CD14-positive monocyte (primary cell): ENCODE measurements at places on chromosomes 5 and 9. TPM values are rescaled to one million over a fixed set of nuclear protein-coding genes. Genes with fewer than 3 reads are reported as not detected.

DNA sequence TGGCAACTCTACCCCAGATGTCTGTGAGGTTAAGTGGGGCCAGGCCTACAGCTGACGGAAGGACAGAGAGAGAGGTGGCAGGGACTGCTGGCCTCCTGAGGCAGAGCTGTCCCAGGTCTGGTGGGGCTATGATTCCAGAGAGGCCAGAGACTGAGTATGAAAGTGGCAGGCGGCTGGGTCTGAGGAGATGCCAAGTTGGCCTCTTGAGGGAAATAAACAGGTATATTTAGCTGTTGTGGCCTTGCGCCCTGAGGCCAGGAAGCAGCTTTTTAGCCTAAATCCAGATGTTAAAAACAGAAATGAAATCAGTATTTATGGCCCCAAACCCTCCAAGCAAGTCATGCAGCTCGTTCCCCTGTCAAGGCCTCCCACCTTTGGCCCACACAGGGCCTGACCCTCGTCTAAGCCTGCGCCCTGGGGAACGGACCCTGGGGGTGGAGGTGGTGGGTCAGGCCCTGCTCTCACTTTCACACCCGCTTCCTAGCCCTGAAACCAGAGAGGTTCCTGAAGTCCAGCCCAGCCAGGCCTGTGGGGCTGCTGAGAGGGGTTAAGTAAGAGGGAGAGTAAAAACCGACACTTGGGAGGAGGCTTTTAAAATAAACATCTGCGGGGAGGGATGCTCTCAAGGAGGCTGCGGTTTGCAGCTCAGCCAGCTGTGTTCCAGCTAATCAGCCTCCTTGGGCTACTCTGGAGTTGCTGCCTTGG is 18.7 kb downstream of the PCDHGC5 start:
- no peak overlapping the region for H3K27ac ChIP-seq
- H3K36me3 ChIP-seq, result no peaks in the 10 kb centered on the region
- no peak for DNase-seq
- H3K4me3 ChIP-seq, result no peak overlapping the region
- peaks cover 14% of the 10 kb centered on the region for H3K4me1 ChIP-seq

ARID3C gene
- polyA plus RNA-seq, result not detected

DNA sequence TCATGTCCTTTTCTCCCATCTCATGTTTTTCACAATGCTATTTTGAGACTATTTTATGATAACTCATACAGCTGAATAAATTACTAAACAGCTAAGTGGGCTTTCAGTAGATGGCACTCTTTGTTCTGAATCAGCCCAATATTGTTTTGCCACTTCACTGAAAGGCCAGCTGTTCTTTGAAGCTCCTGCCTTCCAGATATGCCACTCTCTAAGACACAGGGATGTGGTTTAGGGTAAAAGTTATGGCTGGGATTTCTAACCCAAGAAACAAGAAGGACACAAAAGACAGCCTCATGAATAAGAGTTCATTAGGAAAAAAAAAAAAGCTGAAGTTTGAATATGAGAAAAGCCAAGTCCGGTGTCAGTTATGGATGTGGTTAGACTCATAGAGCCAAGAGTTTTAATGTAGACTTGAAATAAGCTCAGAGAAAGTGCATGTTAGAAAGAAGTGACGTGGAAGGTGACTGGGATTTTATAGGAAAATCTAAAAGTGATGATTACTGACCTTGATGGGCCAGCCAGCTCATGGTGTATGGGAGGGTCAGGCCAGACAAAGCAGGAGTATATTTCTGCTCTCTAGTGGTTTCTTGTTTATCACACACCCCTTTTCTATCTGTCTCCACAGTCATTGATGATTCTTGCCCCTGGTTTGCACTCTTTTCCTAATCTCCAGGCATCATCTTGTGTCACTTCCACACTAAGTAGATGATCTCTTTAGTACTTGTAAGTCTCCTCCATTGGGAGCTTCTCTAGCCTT is 488.5 kb downstream of the NR2F1-AS1 start:
- H3K4me3 ChIP-seq, result no peak overlapping the region
- no peak for DNase-seq
- H3K27me3 ChIP-seq, result no peaks in the 10 kb centered on the region
- H3K27ac ChIP-seq, result no peak overlapping the region
- H3K36me3 ChIP-seq, result no peaks in the 10 kb centered on the region

DNA sequence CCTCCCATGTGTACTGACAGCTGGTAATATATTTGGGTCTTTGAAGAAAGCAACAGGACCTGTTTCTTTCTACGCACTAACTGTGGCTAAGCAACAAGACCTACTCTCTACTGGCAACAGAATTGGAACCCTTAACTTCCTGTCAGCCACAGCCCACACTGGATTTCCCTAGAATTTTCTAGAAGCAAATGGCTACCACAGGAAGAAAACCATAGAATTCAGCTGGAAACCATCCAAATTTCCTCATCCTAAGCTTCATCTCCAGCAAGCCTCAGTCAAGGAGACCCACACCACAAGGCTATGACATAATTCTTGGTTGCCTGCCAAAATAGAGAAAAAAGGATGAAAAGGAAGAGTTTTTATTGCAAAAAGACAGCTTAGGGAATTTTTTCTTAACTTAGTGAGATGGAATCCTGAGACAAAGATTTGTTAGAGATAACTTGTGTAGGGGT is 171.8 kb upstream of the TNC start:
- H3K4me3 ChIP-seq, result no peak overlapping the region
- no peaks in the 10 kb centered on the region for H3K27me3 ChIP-seq
- no peak overlapping the region for H3K27ac ChIP-seq
- H3K36me3 ChIP-seq, result no peaks in the 10 kb centered on the region
- DNase-seq, result no peak
- no peaks in the 10 kb centered on the region for H3K4me1 ChIP-seq

- no peak for DNase-seq
- no peaks in the 10 kb centered on the region for H3K4me1 ChIP-seq
- peaks cover 27% of the 10 kb centered on the region for H3K36me3 ChIP-seq
- no peak overlapping the region for H3K4me3 ChIP-seq
- H3K27me3 ChIP-seq, result no peaks in the 10 kb centered on the region
Measured at GRCh38 chr9:92660266-92660665, 9.7 kb downstream of the IPPK start.

DNA sequence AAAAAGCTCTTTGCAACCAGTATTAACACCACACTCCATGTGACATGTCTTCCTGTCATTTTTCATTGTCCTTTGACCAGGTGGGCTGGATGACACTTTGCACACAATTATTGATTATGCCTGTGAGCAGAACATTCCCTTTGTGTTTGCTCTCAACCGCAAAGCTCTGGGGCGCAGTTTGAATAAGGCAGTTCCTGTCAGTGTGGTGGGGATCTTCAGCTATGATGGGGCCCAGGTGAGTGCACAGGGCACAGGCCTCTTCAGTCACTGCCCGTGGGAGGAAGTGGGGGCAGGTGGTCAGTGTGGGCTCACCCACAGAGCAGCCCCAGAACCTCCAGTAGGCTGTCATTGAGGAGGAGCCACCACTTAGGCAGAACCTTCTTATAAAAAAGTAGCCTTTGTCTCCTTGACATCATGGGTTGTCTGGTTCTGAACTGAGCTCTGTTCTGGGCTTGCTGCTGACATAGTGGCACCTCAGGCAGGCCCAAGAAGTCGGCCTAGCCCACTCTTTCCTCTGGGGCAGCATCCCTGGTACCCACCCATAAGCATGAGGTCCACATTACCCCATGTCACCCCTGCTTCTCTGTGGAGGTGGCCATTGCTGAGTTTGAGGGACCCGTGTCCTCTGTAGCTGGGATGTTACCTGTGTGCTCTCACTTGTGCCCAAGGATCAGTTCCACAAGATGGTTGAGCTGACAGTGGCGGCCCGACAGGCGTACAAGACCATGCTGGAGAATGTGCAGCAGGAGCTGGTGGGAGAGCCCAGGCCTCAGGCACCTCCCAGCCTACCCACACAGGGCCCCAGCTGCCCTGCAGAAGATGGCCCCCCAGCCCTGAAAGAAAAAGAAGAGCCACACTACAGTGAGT is 39.3 kb downstream of the SECISBP2 start:
- peaks cover 92% of the 10 kb centered on the region for H3K36me3 ChIP-seq
- H3K27me3 ChIP-seq, result no peaks in the 10 kb centered on the region
- no peak overlapping the region for H3K4me3 ChIP-seq
- no peak for DNase-seq

PAX5 gene
- 0.03 TPM for polyA plus RNA-seq

DNA sequence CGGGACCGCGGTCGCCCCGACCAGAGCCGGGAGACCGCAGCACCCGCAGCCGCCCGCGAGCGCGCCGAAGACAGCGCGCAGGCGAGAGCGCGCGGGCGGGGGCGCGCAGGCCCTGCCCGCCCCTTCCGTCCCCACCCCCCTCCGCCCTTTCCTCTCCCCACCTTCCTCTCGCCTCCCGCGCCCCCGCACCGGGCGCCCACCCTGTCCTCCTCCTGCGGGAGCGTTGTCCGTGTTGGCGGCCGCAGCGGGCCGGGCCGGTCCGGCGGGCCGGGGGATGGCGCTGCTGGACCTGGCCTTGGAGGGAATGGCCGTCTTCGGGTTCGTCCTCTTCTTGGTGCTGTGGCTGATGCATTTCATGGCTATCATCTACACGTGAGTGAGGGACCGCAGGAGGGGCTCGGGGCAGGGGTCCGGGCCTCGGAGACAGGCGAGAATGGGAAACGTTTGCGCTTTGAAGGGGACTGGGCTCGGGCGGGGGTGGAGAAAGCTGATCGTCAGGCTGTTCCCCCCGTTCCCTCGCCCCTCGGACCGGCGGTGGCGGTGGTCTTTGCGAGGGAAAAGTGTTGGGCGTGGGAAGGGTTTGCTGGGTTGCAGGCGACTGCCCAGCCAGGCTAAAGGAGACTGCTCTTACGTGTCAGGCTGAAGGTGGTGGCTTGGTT is 457 bp downstream of the UGCG start:
- H3K27me3 ChIP-seq, result no peaks in the 10 kb centered on the region
- peak overlapping the region; percentile 90 for H3K4me3 ChIP-seq
- DNase-seq, result no peak
- no peaks in the 10 kb centered on the region for H3K36me3 ChIP-seq
- H3K27ac ChIP-seq, result peak overlapping the region; percentile 59

DNA sequence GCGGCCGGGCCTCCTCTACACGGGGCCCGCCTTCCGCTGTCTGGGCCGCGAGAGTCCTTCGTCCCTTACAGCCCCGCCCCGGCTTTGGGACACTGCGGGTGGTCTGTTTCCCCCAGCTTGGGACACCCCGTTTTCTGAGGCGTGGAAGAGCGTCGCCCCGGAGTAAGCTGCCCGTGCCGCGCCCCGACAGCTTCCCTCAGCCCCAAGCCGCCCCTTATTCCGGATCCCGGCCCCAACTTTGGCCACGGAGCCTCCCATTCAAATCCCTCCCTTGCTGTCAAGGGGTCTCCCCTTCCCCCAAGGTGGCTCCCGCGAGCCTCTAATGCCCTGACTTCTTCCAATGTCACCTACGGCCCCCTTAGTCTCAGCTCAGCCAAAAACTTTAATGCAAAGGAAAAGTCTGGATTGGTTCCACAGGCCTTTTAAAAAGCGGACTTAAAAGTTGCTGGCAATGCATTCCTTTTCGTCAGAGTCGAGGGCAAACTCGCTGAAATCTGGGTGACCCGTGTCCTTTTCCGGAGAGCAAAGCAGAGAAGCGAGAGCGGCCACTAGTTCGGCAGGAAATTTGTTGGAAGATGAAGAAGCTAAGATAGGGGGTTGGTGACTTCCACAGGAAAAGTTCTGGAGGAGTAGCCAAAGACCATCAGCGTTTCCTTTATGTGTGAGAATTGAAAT is 19.8 kb downstream of the EXOSC2 start:
- H3K36me3 ChIP-seq, result no peaks in the 10 kb centered on the region
- DNase-seq, result no peak
- H3K4me1 ChIP-seq, result peaks cover 37% of the 10 kb centered on the region
- peak overlapping the region; percentile 96 for H3K27ac ChIP-seq

DNA sequence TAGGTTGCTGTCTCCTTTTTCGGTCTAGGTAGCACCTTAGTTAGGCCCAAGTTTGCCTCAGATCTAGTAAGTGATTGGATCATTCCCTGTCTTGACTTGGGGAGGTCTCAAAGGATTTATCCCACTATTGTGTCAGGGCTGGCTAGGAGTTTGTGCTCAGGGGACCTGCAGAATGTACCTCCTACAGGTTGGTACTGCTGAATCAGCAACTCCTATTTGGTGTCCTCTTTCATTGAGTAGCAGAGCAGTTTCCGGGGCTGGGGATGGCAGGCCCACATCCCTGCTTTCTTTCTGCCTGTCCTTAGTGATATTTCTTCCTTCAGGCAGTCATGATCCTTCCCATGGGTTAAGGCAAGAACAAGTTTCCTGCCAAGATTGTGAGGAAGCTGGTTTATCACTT is 192.9 kb upstream of the CCNH start:
- H3K4me3 ChIP-seq, result no peak overlapping the region
- no peaks in the 10 kb centered on the region for H3K36me3 ChIP-seq
- no peaks in the 10 kb centered on the region for H3K4me1 ChIP-seq
- no peak for DNase-seq
- no peak overlapping the region for H3K27ac ChIP-seq

DNA sequence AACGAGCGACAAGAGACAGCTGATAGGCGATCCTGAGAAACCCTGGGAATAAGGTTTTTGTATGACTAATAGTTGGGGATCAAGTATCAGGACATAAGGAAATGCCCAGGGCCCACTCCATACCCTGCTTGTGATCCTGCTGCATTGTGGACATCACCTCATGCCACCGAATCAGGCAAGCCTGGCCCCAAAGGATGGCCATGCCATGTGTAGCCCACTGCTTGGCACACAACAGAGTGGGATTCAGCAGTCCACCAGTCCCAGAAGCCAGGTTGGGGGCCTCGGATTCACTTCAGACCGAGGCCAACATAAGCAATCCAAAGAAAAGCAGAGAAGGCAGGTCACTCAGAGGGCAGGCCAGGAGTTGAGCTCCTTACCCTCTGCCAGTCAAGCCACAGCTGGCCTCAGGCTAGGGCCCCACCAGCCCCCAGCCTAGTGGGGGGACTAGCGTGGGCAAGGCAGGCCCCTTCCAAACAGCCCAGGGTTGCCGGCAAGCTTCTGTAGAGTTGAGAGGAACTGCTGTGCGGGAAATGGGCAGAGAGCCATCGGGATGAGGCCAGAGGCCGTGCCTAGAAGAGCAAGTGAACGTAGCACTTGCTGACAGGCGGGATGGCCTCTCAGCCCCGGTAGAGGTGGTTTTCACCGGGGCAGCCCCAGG is 5.0 kb downstream of the NOP16 start:
- H3K36me3 ChIP-seq, result peaks cover 39% of the 10 kb centered on the region
- DNase-seq, result no peak
- no peaks in the 10 kb centered on the region for H3K27me3 ChIP-seq

- no peaks in the 10 kb centered on the region for H3K36me3 ChIP-seq
- H3K4me1 ChIP-seq, result no peaks in the 10 kb centered on the region
- DNase-seq, result no peak
- no peak overlapping the region for H3K4me3 ChIP-seq
Measured at GRCh38 chr5:174410716-174411478, 313.5 kb upstream of the MSX2 start.

- no peak overlapping the region for H3K27ac ChIP-seq
- no peaks in the 10 kb centered on the region for H3K27me3 ChIP-seq
- no peaks in the 10 kb centered on the region for H3K4me1 ChIP-seq
- H3K36me3 ChIP-seq, result no peaks in the 10 kb centered on the region
- no peak for DNase-seq
- H3K4me3 ChIP-seq, result no peak overlapping the region
Measured at GRCh38 chr5:64587370-64587769, 81.6 kb downstream of the RGS7BP start.
